Inflammatory macrophage treated with lipopolysaccharide for 1 hour (primary cell): ENCODE measurements at places on chromosomes 4 and X.

DNA sequence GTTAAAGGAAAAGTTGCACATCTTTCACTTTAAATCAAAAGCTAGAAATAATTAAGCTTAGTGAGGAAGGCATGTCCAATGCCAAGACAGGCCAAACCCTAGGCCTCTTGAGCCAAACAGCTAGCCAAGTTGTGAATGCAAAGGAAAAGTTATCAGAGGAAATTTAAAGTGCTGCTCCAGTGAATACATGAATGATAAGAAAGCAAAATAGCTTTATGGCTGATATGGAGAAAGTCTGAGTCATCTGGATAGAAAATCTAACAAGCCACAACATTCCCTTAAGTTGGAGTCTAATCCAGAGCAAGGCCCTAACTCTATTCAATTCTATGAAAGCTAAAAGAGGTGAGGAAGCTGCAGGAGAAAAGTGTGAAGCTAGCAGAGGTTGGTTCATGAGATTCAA lies 23.8 kb downstream of the NPFFR2 start:
- DNase-seq: no peak

GRCh38 chr4:128166982-128167381 lies 105.9 kb downstream of the LARP1B start:
- DNase-seq: no peak

GRCh38 chr4:20456407-20456806 lies 204.7 kb downstream of the SLIT2 start:
- no peak for DNase-seq

DNA sequence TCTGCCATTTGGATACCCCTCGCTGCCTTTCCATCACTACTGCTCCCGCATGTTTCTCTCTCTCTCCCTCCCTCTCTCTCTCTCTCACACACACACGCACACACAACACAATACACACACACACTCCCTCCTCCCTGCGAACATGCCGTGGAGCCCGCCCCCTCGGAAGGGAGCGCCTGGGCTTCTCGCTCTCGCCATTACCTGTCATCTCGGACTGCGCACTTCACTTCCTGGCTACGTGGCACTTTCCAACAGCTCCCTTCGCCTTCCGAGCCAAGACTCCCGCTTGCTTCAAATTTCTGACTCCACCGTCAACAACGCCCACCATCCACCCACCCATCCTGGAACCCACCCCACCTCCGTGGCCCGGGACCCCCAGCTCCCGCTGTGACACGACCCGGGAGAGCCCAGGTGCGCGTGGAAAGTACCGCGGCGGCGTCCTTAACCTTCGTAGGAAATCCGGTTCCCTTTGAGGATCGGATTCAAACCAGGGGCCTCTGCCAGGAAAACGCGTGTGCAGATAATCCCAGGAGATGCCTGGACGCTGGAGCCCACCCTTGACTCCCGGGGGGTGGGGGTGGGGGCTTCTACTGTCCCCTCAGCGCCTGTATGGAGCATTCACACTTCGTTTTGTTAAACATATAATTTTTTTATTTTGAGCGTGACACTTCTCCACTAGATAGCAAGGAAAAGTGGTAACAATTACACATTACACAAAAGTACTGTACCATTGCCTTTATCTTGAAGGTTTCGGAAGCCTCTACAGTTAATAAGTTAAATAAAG lies 12.5 kb downstream of the ARX start:
- DNase-seq: no peak

DNA sequence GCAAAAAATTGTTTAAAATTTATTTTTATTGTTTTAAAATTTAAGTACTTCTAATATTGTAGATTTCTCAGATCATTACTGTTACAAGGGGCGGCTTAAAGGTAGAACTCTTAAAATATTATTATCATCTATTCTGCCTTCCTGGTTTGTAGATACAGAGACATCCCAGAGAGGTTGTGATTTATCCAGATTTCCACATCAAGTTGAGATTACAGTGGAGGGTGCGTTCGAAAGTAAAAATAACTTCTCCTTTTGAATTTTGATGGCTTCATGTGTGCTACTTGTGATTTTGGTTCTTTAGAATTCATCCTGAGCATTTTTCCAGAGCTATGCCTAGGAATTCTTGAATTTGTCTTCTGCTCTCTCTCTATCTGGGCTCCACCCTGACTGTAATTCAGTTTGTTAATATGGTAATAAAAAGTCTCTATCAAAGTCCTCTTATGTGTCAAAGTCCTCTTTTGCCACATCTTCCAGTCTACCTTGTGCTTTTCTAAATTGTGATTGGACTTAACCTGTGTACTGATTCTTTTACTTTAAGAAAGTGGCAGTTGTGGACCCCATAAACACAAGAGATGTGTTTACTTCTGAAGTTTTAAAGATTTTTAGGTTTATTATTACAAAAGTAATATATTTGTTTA lies 37.2 kb downstream of the CLCN3 start:
- peak; percentile 45 for DNase-seq

- no peak for DNase-seq
These were observed 1.5 kb downstream of the BEND4 start for GRCh38 chr4:42150653-42151567.

GRCh38 chr4:3303923-3304710 lies 11.3 kb downstream of the RGS12 start:
- DNase-seq: no peak

GRCh38 chr4:8725071-8725841 lies 132.7 kb downstream of the CPZ start:
- no peak for DNase-seq

- DNase-seq: peak; percentile 38
These were observed 44.0 kb downstream of the SLC25A5 start for GRCh38 chrX:119512146-119512800.

- DNase-seq: peak; percentile 7
These were observed 17.2 kb downstream of the RAB33B start for GRCh38 chr4:139470997-139471665.

DNA sequence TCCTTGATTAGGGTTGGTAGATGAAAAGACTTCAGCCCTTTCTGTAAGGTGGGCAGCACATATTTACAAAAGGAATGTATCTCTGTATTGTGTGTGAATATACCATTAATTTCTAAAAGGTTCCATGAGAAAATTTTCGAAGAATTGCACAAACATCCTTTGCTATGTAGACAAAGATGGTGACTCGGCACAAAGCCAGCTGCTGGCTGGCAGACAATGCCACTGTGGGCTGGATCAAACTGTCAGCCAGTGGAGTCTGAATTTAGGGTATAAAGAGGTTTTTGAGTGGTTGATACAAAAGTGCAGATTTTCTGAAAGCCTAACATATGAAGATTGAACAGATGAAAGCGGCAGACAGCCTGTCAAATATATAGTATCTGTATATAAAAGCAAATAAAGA lies 5.6 kb upstream of the TXK start:
- no peak for DNase-seq

GRCh38 chrX:132433001-132433400 lies 55.8 kb downstream of the MBNL3 start:
- DNase-seq: no peak

- no peak for DNase-seq
These were observed 2.3 kb upstream of the SEPSECS start for GRCh38 chr4:25162566-25162965.

GRCh38 chr4:173398779-173399415 lies at the start of gene SCRG1:
SCRG1 (minus strand) TSS chr4:173399116; CDS start chr4:173391414, 7,702 bp downstream.
- DNase-seq: no peak

DNA sequence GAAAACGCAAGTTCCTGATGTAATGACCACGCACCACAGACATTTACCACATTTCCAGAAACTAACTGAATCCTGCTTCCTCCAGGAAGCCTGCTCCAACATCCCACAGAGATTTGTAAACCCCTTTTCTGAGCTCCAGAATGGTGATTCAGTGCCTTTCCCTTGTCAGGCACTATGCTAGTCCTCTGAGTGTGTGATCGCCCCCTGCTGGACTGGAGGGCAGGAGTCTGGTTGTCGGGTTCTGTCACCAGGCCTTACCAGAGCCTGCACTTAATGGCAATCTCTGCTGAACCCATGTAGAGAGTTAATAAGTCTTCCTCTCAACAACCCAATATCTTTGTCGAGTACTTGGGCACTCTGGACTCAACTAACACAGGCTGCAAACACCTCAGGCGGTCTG lies 14.5 kb upstream of the KDM5C start:
- DNase-seq: peak; percentile 18

GRCh38 chr4:6937754-6938153 lies 28.1 kb downstream of the TBC1D14 start:
- no peak for DNase-seq

GRCh38 chr4:6575503-6576240 lies 683 bp downstream of the MAN2B2 start:
- no peak for DNase-seq

- DNase-seq: no peak
These were observed 2.9 kb upstream of the CCSER1 start for GRCh38 chr4:90124276-90124675.

DNA sequence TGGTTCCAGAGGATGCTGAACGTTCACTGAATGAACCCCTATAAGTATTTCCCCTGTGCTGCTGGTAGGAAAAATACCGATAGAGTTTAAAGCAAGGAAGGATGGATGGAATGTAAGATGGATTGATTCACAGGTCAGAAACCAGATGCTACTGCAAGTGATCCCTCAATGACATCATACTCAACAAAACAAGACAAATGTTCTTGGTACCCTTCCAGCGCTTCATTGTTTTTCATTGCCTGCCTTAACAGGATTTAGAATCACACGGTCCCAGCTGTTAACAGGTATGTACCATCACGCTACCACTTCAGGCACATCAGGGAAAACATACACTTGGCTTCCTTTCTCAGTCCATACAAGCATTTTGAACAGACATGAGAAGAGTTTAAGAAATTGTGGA lies 118.1 kb upstream of the TLR3 start:
- DNase-seq: no peak

GRCh38 chr4:164800786-164801185 lies 46.9 kb downstream of the SMIM31 start:
- no peak for DNase-seq

GRCh38 chr4:145505995-145506394 lies 24.3 kb downstream of the SMAD1 start:
- DNase-seq: no peak

GRCh38 chr4:243426-243825 lies 61.8 kb downstream of the ZNF732 start:
- no peak for DNase-seq

- no peak for DNase-seq
These were observed 32.0 kb downstream of the LIMCH1 start for GRCh38 chr4:41569961-41570360.

DNA sequence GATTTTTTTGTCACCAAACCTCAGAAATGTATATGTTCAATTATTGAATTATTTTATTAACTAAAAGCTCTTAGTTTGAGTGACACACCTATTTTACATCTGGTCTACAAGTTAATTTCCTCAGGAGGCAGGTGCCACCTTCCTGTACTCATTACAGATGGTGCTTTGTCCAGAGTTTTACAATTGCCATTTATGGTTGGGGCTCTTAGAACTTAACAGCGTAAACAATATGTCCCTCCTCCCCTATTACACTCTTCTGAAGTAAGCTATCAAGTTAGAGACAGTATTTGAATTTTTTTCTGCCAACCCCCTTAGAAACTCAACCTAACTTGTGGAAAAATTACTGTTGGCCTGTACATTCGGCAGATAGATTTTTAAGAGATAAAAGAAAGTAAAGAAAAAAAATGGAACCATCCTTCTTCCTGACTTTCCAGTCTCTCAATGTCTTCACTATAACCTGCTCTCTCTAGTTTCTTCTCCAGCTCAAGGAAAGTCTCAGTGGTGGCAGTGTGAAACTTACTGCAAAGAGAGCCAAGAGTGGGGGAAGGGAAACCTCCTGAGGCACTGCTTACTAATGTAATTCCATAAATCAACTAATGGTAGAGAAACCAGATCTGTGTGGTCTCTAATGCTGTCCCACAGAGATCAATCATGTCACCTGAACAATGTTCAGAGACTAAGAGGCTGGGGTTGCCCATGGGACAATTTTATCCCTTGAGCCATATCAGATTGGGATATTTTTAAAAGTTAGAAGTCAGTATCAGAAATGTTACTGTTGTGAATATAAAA lies 7.8 kb downstream of the CXXC4 start:
- DNase-seq: no peak

- no peak for DNase-seq
These were observed 8.1 kb downstream of the PDHA2 start for GRCh38 chr4:95847908-95848460.

DNA sequence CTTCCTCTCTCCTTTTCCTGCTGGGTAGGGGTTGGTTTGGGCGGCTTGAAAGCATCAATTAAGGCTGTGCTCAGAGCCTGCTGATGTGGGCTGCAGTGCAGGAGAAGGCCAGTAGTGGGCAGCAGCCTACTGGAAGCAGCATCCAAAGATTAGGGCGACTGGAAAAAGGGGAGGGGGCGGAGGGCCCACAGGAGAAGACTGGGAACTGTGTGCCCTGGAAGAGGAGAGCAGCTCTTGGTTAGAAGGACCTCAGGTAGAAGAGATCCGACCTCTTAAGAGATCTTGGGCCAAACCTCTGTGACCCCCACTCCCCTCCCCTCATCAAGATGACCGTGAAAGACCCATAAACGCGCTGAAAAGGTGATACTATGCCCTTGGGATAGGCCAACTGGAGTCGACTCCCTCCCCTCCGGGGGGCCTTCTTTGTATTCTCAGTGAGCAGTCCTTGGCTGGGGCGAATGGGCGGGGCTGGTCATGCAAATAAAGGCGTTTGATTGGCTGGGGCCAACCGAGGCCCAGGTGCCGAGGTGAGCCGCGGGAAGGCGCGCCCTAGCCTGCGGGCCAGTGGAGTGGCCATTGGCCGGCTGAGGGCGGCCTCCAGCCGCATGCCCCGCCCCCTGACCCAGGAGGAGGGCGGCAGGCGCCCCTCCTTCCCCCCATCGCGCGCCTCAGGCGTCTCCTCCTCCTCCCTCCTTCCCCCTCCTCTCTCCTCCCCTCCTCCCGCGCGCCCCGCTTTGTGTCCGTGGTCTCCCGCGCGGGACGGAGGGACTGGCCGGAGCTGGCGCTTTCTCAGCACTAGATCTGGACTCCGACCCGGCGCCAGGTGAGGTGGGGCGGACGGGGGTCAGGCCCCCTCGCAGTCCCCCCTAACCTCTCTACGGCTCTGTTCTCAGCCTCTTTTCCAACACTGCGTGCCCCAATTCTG lies 10.1 kb downstream of the DLG3 start:
- no peak for DNase-seq

DNA sequence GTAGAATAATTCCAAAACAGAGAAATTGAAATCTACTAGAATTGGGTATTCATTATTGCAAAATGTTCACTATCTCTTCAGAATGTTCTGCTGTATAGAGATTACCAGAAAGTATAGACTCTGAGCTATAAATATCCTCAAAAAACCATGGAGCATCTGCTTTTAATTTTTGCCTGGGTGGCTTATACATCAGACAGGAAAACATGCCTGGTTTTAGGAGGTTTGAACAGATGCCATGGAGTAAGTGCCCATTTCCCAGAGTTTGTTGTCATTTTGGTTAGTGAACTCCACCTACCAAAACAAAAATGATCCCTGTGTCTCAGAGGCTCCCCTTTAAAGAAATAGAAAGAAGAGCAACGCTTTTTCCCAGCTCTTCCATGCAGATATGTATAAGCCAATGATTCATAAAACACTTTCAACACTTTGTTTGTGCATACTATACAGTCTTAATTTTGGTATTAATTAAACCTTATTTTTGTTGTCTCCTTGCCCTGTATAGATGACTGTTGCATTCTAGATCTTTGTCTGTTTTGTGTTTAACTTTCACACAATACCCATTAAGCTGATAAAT lies 68.7 kb downstream of the MEPE start:
- DNase-seq: no peak

- DNase-seq: no peak
These were observed 121.9 kb downstream of the PALLD start for GRCh38 chr4:168618577-168619265.

GRCh38 chrX:46319750-46320149 lies 225.5 kb downstream of the ZNF674 start:
- no peak for DNase-seq
